ENCODE measurements at places on chromosomes 4 and X.

DNA sequence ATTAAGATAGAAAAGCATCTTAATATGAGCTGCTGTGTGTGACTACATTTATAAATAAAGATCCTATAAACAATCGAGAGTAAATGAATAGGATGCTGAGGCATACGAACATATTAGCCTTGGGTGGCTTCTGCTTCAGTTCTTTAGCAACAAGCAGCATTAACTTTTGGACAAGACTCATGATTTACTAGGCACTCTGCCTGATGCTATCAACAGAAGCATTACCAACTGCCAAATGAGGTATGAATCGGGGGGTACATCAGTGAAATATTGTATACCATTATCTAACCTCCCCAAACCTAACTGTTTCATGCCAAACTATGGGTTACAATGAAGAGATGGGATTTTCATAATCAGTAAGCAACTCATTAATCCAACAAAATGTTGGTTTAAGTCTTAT is 113.1 kb downstream of the RAB28 start:
- no peak for DNase-seq

- no peak for DNase-seq
These were observed 102.0 kb downstream of the SORBS2 start for GRCh38 chr4:185709802-185710486.

DNA sequence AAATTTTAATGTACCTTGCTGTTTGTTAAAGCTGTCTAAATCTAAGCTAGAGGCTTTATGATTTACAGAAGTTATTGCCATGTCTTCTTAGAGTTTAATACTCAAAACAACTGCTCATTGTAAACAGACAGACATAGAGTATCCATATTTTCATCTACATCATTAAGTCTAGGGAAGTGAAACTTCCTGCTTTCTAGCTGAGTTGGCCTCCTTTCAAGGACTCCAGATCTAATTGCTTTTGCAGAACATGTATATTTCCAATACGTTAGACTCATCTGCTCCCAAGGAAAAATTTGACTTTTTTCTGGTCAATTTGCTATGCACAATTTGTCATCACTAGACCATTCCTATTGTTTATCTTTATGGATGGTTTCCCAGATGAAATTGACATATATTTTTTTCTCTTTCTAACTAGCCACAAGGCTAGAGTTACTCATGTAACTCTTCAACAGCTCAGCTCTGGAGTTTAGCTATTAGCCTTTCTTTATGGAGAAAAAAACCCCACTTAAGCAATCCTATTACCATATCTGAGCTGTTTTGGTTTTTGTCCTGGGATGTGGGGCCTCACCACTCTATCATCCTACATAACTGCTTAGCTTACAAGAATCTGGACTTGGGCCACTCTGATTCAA is 122.9 kb downstream of the PPA2 start:
- peak; percentile 31 for DNase-seq

DNA sequence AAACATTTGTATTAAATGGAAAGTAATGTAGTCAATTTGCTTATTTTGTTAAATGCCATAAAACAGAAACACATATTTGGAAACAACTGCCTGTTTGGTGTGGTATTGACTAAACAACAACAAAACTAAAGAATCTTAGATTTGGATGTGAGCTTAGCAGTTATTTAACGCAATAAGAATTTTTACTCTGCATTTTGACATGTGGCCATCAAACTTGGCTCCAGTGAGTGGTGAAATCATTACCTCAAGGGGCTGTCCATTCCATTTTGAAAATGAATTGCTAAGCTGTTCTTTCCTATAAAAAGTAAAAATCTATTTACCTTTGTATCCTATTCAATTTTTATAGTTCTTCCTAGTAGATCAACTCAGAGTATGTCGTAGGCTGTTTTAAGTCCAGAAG is 84.2 kb downstream of the DKK2 start:
- DNase-seq = no peak

- DNase-seq = no peak
These were observed 103.8 kb downstream of the RTL5 start for GRCh38 chrX:72027914-72028307.

- DNase-seq = no peak
These were observed 615.4 kb upstream of the ZFP42 start for GRCh38 chr4:187380181-187380581.

DNA sequence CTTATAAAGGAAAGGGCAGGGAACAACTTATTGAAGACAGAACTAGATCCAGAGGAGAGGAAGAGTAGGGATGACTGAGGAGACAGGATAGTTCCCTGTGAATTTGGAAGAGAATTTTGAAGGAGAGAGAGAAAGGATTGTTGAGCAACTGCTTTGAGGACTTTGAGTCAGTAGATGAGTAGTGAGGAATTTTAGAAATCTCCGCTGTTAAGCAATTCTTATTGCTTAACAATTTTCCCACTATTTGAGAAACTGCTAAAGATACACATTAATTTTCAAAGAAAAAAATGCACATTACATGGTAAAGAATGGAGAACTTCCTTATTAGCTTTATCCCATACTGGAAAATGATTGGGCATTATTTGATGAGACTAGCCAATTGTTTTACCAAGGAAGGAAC is 116.3 kb upstream of the NRK start:
- no peak for DNase-seq

GRCh38 chrX:153829799-153830639 is at the start of gene PDZD4:
PDZD4 (minus strand) TSS chrX:153830544; CDS start chrX:153830298, 246 bp downstream.
- DNase-seq = no peak

- no peak for DNase-seq
These were observed 1081.8 kb upstream of the GRID2 start for GRCh38 chr4:91222014-91222413.

DNA sequence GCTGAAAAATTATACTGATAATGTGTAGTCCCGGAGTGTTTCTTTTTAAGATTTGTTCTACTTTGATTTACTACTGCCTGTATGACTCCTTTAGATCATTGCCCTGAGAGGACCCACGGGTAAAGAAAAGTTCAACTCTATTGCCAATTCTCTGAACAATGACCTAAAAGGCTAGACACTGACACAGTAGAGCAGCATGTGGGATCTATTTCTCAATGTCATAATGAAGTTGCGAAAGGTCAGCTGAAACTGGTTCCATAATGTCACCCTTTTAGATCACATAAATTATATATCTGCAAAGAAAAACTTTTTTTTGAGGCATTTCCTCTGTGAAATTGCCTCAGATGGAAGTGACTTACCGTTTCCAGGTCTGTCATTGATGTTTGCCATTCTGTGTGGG is 67.4 kb downstream of the GLRB start:
- no peak for DNase-seq

- no peak for DNase-seq
These were observed 157.7 kb downstream of the SPANXN1 start for GRCh38 chrX:145405012-145405411.

- DNase-seq = no peak
These were observed 14.9 kb downstream of the CCSER1 start for GRCh38 chr4:90142081-90142480.

DNA sequence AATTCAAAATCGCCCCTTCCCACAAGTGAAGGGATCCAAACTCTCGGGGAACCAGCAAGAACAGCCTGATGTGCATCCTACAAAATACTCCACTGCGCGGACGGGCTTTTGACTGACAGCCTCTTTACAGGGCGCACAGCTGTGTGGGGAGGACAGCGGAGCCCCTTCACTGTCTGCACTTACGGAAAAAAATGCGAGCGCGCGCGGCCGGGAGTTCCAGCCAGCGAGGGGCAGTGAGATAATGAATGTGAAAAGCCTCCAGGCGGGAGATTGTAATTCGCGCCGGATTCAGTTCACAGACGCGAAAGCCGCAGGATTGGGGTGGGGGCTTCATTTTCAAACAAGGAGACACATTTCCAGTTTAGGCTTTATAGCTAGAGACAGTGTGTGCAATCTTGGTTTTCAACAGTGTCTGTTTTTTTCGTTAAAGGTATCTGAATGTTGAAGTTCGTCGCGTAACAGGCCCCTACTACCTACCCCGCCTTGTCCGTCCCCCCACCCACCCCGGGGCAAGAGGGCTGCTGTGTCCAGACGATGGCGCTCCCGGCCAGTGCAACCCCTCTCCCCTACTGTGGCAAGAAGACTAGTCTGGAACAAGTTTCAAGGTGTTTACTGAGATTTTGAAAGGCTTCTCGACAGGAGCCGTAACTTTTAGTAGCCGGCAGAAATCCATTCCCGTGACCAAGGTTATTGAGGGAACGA is 1.7 kb upstream of the GPR50 start:
- no peak for DNase-seq

- no peak for DNase-seq
These were observed 71.6 kb upstream of the TET2 start for GRCh38 chr4:105075045-105075444.

DNA sequence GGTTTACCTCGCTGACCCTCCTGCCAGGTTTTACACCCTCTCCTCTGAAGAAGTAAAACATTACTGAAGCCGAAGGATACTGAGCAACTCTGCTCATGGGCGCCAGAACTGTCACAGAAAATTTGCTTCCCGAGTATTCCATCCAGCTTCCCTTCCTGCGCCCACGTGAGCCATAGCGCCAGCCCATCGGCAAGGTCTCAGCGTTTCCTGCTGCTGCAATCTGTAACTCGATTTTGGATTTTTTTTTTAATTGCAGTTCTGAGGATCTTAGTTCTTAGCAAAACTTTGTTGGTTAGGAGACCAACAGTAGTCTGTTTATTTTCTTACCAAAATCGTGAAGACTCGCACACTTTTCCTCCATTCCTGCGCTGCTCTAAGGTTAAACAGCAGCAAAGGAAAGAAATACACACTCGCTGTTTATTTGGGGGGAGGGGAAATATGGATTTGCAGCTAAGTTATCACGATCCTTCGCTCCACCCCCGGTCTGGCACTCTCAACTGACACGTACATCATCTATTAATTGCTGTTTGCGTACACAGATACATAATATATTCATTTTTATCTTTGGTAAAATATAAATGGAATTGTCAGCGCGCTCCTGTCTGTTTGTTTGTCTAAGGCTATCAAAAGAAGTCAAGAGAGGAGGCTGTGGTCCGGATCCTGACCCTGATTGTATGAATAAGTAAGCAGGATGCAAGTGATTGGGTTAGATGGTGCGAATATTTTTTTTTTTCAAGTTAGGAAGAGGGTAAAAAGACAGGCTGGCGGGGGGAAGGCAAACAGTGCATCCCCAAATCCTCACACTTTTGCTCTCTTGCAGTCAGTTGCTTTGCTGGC is at the start of gene TLL1:
TSS of gene TLL1 (plus strand) at position 777 of the 837 bp plus-strand sequence. CDS start 668 bp downstream, outside the sequence.
- DNase-seq = no peak

DNA sequence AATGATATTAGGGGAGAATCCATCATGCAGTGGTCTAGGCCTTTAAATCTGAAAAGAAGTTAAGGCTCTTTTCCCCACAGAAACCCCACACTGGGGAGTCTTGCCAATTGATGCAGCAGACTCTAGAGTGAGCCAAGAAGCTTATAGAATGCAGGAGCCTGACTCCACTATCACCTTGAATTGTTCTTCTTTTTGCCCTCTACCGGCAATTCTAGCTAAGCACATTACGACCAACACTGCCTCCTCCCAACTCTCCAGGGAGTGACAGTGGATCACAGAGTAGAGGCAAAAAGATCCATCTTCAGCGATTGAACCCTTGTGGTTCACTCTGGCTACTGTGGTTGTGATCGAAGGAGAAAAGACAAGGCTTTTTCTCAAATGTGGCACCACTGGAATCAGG is 331.5 kb downstream of the NKX6-1 start:
- no peak for DNase-seq

GRCh38 chrX:141928432-141928831 is 24.7 kb downstream of the MAGEC1 start:
- DNase-seq = no peak

DNA sequence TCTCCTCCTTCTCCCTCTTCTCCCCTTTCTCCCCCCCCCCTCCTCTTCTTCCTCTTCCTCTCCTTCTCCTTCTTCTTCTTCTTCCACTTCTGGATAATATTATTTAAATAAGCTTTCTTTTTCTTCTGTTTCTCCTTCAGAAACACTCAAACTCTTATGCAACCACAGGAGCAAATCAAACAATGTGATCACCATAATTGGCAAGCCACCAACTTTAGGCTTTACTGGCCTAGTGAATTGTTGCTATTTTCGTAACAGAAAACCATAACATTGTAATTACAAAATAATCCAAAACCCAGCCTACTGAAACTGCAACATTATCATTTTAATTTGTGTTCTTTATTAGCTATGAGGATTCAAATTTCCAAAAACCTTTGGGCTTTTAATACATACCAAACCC is 14.3 kb downstream of the DCAF8L1 start:
- no peak for DNase-seq

Measured in AG04449 (cell line).